ENCODE measurements at places on chromosomes 12 and 14.
A peak's percentile ranks its signal among the peaks of the same experiment; 100 is the strongest.

GRCh38 chr14:36773558-36773957, 111.9 kb downstream of the PAX9 start:
- peak; percentile 41 for DNase-seq

GRCh38 chr12:20376984-20377383, 8.6 kb downstream of the PDE3A start:
- DNase-seq: peak; percentile 47

- DNase-seq: no peak
These were observed 17.2 kb downstream of the FRMD6 start for GRCh38 chr14:51668870-51669269.

GRCh38 chr12:78571953-78572352, 292.6 kb upstream of the SYT1 start:
- no peak for DNase-seq

- no peak for DNase-seq
These were observed 230.6 kb downstream of the KSR2 start for GRCh38 chr12:117738233-117738632.

DNA sequence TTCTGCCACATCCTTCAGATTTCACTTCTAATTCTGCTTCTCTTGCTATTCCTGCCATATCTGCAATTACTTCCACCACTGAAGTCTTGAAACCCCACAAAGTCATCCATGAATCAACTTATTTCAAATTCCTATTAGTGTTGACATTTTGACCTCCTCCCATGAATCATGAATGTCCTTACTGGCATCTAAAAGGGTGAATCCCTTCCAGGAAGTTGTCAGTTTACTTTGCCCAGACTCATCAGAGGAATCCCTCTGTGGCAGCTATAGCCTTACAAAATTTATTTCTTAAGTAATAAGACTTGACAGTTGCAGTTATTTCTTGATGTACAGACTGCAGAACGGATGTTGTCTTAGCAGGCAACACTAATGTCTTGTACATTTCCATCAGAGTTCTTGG, 162.9 kb downstream of the PCNX1 start:
- peak; percentile 51 for DNase-seq

DNA sequence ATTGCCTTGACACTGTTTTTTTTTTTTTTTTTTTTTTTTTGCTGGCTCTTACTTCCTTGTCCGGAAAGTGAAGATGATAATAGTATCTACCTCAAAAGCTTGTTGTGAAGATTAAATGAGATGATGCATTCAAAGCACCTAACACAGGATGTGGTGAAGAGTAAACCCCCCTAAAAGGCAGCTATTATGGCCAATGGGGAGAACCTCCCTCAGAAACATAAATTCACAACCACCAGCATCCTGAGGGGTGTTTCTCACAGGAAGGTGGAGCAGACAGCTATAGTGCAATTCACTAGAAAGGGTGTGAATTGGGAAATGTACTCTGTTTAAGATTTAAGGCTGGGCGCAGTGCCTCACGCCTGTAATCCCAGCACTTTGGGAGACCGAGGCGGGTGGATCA, 85.4 kb upstream of the CRY1 start:
- no peak for DNase-seq

DNA sequence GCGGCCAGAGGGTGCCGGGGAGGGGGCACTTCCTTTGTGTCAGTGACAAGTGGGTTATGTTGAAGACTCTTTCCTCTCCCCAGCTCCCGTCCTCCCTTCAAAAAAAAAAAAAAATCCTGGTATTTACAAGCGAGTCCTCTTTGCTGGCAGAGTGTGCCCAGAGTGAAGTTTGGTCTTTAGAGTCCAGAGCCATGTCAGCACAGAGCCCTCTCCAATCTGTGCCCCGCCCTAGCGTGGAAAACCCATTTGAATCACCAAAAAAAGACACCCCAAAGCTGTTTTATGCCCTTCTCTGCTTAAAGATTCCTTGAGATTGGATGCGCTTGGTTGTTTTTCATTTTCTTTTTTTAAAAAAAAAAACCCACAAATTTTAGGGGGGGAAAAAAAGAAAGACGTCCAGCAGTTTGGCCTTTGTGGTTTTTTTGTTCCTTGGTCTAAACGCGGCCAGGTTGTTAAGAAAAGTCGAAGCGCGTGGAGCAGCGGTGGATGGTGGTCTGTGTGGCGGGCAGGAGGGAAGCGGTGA, 3.3 kb downstream of the NKX2-1 start:
- no peak for DNase-seq

DNA sequence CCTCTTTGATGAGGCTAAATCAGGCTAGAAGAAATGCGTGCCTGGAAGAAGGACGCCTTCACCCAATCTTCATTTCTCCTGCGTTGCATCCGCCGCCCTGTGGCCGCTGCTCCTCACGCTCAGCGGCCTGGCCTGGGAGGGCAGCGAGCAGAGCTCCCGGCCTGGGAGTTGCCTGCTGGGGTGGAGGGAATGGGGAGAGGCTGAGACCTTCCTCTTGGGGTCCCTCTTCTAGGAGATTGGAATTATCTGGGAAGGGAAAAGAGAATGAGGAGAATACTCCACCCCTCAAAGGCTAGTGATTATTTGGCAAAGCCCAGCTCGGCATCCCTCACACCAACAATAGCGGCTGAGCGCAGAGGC, 2.4 kb upstream of the HOXC12 start:
- no peak for DNase-seq

GRCh38 chr12:50074936-50075807, 10.0 kb upstream of the SMARCD1 start:
- DNase-seq: peak; percentile 76

DNA sequence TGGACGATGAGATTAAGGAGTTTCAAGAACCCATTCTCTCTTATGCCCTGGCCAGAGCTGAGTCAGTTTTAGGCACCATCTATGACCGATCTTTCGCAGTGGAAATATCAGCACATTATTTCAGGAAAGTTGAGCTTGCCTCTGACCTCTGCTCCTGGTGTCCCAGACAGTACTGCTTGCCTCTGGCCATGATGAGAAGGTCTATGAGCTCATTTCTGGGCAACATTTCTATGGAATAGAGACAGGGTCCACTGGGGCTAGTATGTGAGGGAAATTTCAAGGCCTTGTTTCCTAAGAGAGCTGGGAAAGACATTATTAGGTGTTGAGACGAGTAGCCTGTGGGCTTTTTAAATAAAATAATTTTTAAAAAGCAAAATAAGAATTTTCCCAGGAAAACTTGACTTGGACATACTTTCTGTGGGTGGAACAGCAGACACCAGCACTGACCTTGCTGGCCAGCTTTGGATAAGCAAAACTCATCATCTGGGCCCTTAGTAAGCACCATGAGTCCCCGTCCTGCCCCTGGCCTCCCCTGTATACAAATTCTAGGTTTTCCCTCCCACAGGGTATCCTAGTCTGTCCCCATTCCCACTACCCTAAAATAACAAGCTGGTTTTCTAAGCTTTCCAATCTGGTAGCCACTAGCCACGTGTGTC, 43.4 kb downstream of the DIO2 start:
- DNase-seq: no peak

DNA sequence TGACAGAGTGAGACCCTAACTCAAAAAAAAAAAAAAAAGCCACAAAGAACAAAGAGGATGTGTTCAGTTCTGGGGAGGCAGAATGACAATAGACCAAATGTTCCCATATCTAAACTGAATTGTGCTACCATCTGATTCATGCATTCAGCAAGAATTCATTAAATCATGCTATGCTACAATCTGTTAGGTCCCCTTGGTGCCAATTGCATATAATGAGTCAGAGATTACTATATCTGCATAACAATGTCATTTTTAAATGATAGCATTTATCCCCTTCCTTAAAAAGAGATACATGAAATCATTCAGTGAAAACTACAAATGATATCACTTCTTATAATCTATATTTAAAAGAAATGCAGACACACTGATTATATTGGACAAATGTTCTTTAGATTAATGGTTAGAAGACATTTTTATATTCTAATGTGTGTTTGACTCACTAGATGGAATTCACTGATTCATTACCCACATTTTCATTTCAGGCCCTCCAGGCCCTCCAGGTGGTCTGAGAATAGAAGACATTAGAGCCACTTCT, 207.6 kb upstream of the PDZRN4 start:
- peak; percentile 67 for DNase-seq

- DNase-seq: no peak
These were observed 17.7 kb upstream of the HNF1A start for GRCh38 chr12:120960657-120961056.

- no peak for DNase-seq
These were observed 103.2 kb downstream of the SLC38A4 start for GRCh38 chr12:46722394-46723185.
